ENCODE measurements at places on chromosomes 1 and 21. TPM values are rescaled to one million over a fixed set of nuclear protein-coding genes. Genes with fewer than 3 reads are reported as not detected.

Gene TAS1R1
- total RNA-seq, result not detected

Gene AMY1A
- not detected for total RNA-seq

Gene GIPC2
- not detected for total RNA-seq

Gene S100A8
- not detected for total RNA-seq

Gene EGLN1
- total RNA-seq, result 48.1 TPM
